ENCODE measurements at places on chromosomes 11 and 22.

GRCh38 chr22:27157666-27158370 lies 500.4 kb downstream of the MIAT start:
- no peak for DNase-seq

DNA sequence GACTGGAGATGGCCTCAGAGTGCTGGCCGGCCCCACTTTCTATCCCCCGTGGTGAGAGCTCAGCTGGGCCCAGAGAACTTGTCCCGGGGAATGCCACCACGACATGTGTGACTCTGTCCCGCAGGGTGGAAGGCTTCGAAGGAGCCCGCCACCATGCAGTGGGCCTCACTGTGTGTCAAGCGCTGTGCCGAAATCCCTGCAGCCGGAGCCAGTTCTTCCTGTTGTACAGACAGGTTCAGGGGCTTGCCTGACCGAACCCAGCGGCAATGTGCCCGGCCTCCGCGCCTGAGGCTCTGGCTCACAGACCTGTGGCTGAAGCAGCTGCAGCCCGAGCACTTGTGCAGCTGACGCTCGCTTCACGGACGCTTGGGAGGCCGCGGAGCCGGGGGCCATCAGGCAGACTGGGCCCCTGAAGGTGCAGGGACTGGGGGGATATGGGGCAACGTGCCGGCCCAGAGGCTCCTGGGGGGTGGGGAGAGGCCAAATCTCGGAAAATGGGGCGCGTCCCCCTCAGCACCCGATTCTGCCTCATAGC lies 650 bp downstream of the PPM1F start:
- DNase-seq = no peak

GRCh38 chr11:93491973-93492372 lies 51.2 kb downstream of the SMCO4 start:
- no peak for DNase-seq

DNA sequence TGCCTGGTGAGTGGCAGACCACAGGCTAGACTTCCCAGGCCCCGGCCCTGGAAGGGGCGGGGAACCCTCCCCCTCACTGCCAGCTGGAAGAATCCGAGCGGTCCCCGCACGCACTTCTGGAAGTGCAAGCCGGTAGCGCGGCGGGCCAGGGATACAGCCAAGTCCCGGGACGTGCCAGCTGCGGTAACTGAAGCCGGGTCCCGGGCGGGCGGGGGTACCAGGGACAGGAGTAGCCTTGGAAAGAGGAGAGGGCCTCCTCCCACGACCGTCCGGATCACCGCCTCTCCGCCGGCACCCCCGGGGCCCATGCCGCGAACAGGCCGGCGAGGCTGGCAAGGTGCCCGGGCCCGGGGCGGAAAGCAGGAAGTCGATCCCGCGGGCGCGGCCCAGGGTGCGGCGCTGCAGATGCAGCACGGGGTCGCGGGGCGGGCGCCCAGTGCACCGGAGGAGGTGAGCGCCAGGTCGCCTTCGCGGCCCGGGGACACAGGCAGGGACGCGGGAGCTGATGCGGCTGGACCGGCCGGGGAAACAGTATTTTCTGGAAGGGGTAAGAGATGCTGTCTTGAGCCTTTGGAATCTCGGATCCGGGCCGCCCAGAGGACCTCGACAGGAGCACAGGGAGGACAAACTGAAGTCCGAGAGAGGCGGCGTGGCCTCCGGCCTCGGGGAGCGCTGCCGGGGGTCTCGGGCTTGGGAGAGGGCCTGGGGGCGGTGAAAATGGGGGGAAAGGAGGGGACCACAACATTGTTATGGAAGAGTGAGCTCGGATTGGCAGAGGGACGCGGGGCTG lies 783 bp upstream of the SLC35C1 start:
- peak; percentile 51 for DNase-seq

- no peak for DNase-seq
Measured at GRCh38 chr11:102420547-102420946, 32.0 kb downstream of the TMEM123 start.

- DNase-seq = no peak
Measured at GRCh38 chr11:66835768-66836405, 7.4 kb upstream of the RCE1 start.

- no peak for DNase-seq
Measured at GRCh38 chr22:21849489-21849888, 18.0 kb downstream of the MAPK1 start.

GRCh38 chr22:39920134-39920743 lies 19.4 kb downstream of the GRAP2 start:
- peak; percentile 60 for DNase-seq

- no peak for DNase-seq
Measured at GRCh38 chr11:14118072-14118471, 155.5 kb downstream of the SPON1 start.

DNA sequence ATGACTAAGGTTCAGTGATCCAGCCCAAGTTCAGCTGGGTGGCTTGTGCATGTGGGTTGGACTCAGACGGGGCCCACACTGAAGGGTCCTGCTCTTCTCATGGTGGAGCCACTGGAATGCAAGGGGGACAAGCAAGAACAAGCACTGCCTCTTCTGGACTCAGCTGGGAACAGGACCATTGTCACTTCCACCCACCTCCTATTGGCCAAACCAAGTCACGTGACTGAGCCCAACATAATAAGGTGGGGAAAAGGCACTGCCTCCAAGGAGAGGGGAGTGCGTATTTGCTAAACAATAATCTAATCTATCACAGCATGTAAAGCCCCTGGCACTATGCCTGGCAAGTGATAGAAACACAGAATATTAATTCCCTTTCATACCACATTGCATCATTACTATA lies 87.1 kb downstream of the CHST1 start:
- DNase-seq = no peak

GRCh38 chr11:9711454-9712307 lies 47.8 kb downstream of the SWAP70 start:
- DNase-seq = no peak

DNA sequence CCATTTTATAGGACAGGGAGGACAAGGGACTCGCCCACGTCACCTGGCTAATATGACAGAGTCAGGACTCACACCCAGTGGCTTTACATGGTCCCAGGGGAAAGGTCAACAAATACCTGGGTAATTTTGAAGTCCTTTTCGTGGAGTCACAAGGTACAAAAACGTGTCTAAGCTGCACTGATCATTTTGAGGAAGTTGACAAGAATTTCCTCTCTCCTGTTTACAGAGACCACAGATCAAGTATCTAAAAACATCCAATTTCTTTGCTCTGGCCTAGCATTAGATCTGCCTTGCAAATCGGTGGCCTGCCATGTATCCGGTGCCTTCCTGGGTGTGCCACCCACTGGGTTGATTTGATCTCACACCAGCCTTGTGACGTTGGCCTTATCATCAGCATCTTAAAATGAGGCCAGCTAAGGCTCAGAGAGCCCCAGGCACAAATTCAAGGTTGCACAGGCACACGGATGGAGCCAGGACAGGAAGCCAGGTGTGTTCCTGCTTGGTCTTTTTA lies 17.6 kb downstream of the GDPD5 start:
- DNase-seq = peak; percentile 63
